ENCODE measurements at places on chromosomes 6 and 20.

DNA sequence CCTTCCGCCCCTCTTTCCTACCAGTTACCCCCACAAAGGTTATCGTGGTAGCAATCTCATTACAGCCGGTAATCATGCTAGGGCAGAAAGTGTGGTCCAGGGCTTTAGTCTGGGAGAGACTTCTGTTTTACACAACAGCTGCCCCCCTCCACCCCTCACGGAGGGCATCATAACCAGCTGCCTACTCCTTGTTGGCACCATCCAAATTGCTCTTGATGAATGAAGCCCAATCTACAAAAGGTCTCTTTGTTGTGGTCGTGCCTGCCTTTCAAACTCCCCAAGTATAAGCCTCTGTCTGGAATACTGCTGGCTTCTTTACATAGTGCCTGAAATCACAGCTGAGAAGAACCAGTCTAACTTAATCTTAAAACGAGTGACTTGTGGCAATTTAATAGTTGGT is 157.9 kb downstream of the INSM1 start:
- DNase-seq: no peak

DNA sequence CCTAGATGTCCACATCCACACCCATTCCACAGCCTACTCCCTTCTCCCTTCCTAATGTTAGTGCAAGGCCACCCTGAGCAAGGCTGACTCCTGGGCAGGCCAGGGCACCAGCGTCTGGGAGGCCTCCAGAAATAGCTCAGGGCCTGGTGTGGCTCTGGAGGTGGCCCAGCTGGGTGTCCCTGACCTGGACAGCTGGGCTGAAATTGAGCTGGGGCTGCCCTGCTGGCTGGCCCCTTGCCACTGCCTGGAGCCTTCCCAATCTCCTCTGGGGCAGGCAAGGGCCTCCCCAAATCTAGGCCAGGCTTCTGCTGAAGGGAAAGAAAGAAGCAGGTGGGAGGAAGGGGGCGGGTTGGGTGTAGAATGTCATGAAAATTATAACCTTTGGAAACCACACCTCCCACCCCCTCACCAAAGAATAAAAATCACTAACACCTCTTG is 2.1 kb downstream of the FAM110A start:
- peak; percentile 57 for DNase-seq

DNA sequence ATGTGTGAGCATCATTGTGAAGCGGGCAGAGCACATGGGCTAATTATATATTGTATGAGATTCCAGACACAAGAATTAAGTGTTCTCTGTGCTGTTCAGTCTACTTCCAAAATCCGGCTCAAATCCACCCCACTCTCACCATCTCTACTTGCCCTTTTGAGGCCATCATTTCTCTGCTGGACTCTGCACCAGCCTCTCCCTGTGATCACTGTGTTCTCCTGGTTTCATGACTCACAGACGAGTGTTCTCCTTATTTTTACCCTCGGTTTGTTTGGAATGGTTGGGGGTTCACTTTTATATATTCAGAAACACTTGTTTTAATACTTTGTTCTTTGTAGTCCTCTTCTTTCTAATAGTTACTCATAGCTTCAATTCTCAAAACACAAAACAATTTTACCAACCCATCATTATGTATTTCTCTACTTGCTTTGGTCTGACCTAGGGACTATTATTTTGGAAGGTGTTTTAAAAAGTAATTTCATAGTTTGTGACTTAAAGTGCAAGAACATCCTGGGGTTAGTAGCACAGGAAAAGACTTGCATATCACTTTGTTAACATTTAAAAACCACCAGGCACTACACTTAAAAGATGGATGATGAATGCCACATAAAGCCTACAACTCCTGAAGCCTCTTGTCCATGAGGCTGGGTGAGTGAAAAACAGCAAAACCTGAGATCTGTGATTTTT is 82.7 kb downstream of the UST start:
- DNase-seq: no peak

DNA sequence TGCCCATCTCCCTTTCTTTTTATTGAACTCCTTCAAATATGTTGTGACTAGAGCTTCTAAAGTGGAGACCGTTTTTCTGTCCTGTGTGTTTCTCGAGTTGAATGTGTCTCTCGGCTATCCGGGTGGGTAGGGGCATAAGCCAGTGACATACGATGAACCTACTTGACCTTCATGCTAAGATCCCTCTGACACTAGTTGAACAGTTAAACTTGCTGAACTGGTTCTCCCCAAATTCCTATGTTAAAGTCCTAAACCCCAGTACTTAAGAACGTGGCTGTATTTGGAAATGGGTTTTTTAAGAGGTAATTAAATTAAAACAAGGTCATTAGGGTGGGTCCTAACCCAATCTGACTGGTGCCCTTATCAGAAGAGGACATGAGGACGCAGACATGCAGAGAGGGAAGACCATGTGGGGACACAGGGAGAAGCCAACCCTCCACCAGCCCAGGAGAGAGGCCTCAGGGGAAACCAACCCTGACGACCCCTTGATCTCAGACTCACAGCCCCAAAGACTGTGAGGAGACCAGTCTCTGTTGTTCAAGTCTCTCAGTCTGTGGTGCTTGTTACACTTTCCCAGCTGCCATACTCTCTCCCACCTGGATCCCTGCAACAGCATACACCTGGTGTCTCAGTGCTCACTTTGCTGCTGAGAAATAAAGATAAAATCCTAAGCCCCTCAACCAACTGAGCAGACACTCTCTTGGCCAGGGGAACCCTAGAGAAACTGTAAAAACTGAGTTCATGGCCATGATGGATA is 208.4 kb downstream of the MYLK4 start:
- DNase-seq: no peak

DNA sequence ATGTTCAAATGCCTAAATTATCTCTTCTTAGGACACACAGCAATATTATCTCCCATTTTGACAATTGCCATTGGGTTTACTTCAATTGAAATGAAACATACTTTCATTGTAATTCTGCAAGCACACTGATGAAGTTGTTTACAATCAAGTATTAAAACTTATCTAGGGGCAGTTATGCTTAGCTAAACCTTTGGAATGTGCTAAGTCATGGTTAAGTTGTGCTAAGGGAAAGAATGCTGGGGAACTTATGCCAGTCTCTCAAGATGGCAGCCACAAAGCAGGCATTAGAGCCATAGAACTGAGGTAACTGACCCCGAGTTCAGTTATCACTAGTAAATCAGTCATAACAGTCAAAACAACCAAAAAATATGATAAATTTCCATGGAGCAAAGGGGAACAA is 59.1 kb upstream of the NT5E start:
- DNase-seq: no peak

DNA sequence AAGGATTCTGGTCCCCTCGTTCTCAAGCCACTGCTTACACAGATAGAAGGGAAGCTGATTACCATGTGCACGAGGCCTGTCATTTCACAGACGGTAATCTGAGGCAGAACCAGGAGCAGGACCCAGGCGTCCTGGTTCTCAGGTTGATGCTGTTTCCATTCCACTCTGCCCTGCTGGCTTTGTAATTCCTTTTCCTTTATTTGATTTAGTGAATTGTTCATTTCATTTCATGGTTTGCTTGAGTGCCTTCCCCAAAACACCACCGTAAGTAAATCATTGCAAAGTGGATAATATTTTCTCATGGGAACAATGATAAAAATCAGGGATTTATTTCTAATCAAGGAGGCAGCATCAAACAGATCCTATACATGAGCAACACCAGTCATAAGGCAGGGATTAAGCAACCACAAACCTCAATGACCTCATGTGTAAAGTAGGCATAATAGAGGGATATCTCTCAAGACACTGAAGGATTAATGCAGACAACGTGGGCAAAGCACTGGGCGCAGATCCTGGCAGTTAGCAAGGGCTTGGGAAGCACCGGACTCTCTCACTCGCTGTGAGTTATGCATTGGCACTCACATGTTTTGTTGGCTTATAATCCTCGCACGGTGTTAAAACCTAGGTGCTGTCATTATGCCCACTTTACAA is 229.5 kb upstream of the FOXQ1 start:
- no peak for DNase-seq

GRCh38 chr6:21639316-21639715 is 45.8 kb downstream of the SOX4 start:
- no peak for DNase-seq

DNA sequence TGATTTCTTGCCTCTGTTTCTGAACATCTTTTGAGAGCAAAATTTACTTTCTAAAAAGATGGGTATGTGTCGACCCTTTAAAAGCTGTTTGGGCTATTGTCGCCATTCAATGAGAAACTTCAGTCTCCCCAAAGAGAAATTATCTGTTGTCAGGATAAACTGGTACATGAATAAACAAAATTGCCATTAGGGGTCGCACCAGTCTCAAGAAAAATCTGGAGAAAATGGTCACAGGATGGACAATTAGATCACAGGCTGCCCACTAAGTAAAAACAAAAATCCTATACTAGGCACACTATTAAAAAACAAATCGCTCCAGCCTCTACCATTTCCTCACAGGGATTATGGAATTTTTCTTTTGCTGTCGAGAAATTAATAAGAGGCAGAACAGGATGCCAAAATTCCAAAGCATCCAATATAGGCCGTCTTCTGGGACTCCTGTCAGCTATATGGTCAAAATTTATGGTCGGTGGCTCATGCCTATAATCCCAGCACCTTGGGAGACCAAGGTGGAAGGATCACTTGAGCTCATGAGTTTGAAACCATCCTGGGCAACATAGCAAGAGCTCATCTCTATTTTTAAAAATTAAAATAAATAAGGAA is 5.5 kb upstream of the HLA-E start:
- no peak for DNase-seq

DNA sequence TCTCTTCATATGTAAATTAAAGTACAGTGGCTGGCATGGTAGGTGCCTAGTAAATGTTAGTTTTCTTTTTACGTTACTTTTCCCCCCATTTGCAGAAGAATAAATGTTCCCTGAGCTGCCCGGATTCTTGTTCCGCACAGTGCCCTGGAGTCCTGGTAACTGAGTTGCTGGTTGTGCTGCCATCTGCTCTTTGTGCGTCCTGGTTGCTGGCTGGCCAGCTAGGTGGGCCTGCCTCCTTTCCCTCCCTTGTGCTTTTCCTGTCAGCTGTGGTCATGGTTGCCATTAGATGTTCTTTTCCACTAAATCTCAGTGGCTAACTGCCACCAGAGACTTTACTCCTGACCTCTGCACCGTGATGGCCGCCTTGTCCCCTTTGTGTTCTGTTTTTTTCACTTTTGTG is 28.6 kb downstream of the CEP43 start:
- no peak for DNase-seq

- no peak for DNase-seq
Measured at GRCh38 chr6:39778581-39779255, 13.5 kb upstream of the DAAM2 start.

DNA sequence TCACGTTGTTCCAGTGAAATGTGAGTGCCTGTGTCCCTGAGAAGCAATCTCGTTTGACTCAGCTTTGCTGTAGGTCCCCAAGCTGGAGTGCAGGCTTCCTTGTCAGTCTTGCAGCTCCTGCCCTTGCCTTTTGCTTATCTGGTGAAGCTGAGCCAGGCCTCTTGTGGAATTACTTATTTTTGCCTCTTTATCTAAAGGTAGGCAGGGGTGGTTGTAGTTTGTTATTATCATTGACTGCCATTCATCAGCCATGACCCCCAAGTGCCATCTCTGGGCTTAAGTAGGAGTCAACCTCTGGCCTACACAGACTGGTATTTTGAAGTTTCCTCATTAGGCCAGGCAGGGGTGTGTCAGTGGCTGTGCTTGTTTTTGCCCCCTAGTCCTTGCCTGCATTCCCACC is 2.1 kb downstream of the TMEM14B start:
- no peak for DNase-seq

GRCh38 chr20:3797592-3798372 is 1.7 kb downstream of the CDC25B start:
- peak; percentile 54 for DNase-seq

- peak; percentile 51 for DNase-seq
Measured at GRCh38 chr20:5001174-5002076, at the start of gene SLC23A2. SLC23A2 (minus strand) TSS chr20:5001510; CDS start chr20:4932562, 68,948 bp downstream.

DNA sequence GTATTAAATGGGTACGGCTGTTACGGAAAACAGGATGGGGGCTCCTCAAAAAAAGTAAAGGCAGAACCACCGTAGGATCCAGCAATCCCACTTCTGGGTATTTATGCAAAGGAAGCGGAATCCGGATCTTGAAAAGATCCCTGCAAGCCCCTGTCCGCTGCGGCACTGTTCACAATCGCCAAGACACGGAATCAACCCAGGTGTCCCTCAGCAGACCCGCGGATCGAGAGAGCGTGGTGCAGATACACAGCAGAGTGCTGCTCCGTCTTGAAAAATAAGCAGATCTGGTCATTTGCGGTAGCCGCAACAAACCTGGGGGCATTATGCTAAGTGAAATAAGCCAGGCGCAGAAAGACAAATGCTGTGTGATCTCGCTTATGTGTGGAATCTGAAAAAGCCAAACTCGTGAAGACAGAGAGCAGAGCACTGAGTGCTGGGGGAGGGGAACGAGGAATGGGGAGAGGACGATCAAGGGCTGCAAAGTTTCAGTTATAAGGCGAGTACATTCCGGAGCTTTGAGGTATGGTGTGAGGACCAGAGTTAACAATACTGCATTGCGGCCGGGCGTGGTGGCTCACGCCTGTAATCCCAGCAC is 41.3 kb downstream of the NTSR1 start:
- DNase-seq: no peak

DNA sequence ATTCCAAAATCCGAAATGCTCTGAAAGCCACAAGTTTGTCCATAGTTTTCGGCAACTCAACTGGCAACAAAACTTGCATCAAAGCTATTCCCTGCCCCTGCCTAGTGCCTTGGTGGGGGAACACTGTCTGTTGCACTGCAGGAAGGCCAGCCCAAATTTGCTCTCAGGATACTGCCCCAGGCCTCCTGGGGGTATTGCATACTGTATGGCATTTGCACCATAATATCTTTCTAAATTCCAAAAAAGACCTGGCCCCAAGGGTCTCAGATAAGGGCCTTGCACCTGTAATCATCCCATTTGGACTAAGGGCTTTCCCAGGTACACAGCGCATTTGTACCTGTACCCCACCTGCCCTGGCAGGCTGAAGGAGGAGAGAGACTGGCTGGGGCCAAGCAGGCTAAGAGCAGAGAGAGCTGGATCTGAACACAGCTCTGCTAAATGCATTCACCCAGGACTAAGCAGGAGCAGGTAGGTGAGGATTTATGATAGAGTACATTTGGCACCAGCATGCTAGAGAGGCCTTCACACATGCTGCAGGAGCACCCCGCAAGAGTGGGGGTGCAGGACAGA is 4.0 kb upstream of the GRM4 start:
- DNase-seq: no peak

GRCh38 chr20:62603021-62603906 is 39.0 kb upstream of the SLCO4A1 start:
- peak; percentile 73 for DNase-seq

DNA sequence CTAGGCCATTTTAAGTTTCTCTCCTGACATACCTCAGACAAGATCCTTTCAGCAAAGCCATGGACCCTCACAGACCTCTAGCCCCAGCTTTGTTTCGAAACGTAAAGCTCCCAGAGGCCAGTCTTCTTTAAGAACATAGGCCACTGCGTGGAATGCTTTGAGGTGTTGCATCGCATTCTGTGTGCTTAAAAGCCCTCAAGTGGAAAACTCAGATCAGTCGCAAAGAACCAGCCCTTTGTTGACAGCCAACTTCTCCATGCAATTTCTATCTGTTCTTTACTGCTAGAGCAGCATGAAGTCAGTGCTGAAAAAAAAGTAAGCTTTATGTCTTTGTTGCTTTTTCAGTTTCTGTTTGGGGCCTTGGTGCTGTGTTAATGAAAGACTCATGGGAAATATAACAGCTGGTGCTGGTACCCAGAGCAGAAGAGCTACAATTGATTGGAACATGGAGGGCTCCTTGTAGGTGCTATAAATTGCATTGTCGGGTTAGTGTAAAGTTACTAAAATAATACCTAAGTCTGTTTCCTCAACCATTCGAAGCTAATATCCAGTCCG is 142.6 kb downstream of the MAP3K7 start:
- DNase-seq: no peak

Measured in T-helper 2 cell treated with Interferon-gamma antibody and Interleukin-4, amounts not matched to agents 5 μg/mL and 100 μg/mL, for 36 hours (primary cell).